ENCODE measurements at places on chromosomes 7 and 10.
A peak's percentile ranks its signal among the peaks of the same experiment; 100 is the strongest.

DNA sequence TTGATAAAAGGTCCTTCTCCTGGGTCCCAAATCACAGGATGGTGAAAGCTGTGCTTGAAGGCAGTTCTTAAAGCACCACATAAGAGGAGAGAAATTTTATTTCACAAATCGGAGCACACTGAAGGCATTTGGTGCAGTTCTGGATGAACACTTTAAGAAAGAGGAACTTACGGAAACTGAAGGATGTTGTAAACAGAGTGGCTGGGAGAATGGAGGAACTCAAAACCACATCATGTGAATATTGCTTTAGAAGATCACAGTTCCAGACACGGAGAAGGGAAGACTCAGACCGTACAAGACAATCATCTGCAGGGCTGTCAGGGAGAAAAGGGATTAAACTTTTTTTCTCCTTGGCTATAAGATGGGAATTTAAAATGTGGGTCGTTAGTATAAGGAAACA is 9.0 kb upstream of the GPR141 start:
- DNase-seq, result no peak

GRCh38 chr10:123808286-123808685 is 83.3 kb downstream of the CPXM2 start:
- DNase-seq, result no peak

DNA sequence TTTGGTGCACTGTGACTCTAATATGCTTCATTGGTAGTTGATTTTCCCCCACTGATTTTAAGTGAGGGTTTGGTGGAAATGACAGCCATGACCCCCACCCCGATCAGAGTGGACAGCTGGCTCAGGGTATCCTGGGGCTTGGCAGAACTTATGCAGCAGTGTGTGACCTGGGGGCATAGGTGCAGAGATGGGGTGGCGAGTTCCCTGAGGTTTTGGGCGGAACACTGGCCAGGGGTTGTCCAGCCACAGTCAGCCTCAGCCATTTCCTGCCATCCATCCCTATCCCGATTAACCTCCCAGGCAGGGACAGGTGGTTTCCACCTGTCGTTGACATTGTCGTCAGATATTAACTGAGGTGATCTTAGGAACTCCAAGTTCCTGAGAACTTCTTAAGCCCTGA is 155.8 kb upstream of the CHST15 start:
- DNase-seq, result no peak

DNA sequence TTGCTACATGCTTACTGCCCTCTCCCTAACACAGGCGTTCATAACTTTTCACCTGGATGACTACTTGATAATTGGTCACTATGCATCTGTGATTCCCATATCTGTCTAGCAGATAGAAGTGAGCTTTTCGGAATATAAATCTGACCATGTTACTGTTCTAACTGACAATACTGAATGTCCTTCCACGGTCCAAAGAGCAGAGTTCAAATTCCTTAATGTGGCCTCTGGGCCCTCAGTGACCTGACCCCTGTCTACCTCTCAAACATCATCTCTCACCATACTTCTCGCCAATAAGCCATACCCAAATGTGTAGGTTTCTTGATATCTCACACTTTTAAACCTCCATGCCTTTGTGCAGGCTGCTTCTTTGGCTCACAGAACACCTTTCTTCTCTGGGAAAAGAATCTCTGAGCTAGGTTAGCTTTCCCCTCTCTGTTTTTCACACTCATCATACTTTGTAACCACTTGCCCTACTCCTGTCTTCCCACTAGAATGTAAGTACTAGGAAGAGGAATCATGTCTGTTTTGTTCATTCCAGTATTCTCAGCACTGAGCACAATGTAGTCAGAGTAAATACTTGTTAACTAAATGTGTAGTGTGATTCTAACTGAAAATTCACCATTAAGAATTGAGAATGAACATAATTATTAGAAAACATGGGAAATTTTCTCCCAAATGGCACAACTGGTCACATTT is 39.2 kb upstream of the LRRC17 start:
- DNase-seq, result no peak

DNA sequence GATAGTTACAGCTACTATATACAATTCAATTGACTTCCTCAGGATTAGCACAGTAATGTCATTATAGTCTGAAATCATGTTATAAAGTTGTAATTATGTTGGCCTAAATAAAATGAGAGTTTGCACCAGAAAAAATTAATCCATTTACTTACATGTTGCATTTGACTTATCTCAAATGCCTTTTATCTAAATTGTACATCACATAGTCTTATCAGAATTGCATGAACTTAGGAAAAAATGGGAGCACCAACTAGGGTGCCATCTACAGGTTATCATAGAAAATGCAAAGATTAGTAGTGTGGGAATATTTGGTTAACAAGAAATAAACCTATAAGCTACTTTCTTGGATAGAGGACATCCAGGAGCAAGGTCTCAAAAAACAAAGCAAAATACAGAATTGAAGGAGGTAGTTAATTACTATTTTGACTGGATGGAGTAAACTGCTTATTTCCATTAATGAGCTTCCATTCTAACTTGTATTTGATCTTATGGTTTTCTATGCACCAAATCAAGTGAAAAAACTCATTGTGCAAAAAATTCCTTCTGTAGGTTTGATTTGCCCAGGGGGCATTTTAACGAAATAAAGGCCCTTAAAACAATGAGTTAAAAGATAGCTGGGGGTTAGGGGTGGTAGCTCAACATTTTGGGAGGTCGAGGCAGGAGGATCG is 60.0 kb upstream of the ORC5 start:
- peak; percentile 9 for DNase-seq

DNA sequence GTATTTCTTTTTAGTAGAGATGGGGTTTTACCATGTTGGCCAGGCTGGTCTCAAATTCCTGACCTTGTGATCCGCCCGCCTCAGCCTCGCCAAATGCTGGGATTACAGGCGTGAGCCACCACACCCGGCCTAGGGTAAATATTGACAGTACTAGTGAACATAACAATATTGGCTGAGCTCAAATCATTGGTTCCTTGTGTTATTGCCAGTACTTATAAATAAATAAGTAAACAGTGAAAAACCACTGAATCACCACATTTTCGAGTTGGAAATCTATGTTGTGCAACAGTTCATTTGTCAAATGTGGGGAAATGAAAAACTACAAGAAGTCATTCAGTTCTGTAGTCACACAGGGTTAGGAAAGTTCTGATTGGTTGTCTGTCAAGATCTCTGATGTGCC is 15.8 kb downstream of the RPP30 start:
- no peak for DNase-seq

- peak; percentile 78 for DNase-seq
Measured at GRCh38 chr7:2643386-2644219, 11.8 kb downstream of the TTYH3 start.

DNA sequence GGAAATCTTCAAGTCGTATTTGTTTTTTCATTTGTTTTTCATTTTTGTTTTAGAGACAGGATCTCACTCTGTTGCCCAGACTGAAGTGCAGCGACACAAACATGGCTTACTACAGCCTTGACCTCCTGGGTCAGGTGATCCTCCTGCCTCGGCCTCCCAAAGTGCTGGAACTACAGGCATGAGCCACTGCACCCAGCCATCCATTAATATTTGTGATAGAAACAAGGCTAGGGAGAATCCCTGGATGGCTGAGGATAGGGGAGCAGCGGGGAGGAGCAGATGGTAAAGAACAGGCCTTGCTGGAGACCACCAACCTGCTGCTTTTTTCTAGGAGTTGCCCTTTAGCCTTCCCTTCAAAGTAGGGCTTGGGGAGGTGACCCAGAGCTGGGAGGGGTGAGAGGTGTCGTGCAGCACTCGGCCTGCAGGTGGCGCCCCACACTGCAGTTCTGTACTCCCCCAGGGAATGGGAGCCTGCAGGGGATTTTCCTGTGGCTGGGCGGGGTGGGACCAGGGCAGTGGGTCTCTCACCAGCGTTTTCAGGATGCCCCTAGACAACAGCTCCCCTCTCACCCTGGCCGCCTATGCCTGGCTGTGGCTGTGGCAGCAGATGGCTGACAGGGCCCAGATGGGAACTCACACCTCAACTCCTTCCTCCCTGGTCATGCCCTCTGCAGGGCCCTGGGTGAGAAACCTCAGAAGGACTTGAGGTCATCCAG is 12.6 kb upstream of the CDH23 start:
- DNase-seq, result peak; percentile 62

GRCh38 chr10:47164126-47164799 is 135.7 kb upstream of the GDF10 start:
- DNase-seq, result no peak
